Activated CD4-positive, alpha-beta T cell treated with anti-CD3 and anti-CD28 coated beads, Interleukin-2, amount 10 ng/mL, durations not matched to agents 7 days and 5 days (primary cell): ENCODE measurements at places on chromosomes 7 and 10. TPM values are rescaled to one million over a fixed set of nuclear protein-coding genes. Genes with fewer than 3 reads are reported as not detected.

DNA sequence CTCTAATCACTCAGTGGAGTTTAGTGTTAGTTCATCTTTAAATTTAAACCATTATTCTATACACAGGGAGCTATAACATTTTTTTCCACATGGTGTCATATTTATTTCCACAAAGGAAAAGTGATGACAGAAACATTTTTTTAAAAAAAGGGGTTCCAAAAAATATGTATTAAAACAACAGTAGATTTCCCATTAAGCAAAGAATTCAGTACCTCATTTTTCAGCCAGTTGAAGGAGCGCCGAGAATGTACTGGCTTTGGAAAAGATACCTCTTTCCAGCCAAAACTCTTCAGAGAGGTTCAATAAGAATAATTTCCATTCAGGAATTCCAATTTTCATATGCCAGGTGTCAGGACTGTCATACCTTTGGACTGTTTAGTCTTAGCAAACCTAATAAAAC, 250.5 kb upstream of the MEOX2 start:
- DNase-seq: no peak

Gene HPS1
- 95.5 TPM for total RNA-seq

Gene PLAU
- total RNA-seq: 0.96 TPM

DNA sequence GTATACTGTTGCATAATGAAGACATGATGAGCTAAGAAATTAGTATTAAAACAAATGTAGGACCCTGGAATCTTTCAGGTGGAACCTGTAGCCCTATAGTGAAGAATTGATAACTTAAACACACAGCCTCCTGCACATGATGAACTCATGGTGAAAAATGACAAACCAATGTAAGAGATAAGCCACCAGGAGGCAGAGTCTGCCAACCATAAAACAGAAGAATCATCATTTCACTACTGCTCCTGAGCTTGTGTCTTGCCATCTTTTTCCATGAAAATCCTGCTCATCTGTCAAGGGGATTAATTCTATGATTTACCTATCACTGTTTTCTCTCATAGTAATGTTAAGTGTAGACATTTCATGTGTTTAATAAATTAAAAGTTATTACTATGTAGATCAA, 363.9 kb downstream of the MALRD1 start:
- DNase-seq: no peak

- no peak for DNase-seq
These were observed 8.3 kb upstream of the ABCB5 start for GRCh38 chr7:20607216-20607615.

GRCh38 chr7:78649976-78650375, 803.5 kb downstream of the MAGI2 start:
- no peak for DNase-seq

DNA sequence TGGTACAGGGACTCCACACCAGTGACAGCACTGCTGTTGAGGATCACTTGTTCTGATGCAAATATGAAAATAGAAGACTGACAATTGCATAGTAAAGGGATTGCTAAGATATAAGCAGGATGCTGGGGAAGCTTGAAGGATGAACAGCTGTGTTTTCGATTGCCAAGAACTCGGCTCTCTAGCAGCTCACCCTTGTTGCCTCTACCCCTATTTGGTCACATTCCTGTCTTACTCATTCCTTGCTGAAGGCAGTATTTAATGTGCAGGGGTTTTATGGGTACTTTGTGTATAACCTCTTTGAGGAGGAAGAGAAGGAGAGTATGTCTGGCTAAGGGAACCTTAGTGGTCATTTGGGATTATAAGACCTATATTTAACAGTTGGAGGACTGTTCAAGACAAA, 218.8 kb downstream of the AUTS2 start:
- no peak for DNase-seq

GRCh38 chr7:42432644-42433043, 195.6 kb upstream of the GLI3 start:
- DNase-seq: no peak

- no peak for DNase-seq
These were observed 107.6 kb downstream of the DIP2C start for GRCh38 chr10:581776-582330.

Gene CPA5
- not detected for total RNA-seq

- peak; percentile 20 for DNase-seq
These were observed 539 bp upstream of the MKLN1 start for GRCh38 chr7:131327049-131327625.

DNA sequence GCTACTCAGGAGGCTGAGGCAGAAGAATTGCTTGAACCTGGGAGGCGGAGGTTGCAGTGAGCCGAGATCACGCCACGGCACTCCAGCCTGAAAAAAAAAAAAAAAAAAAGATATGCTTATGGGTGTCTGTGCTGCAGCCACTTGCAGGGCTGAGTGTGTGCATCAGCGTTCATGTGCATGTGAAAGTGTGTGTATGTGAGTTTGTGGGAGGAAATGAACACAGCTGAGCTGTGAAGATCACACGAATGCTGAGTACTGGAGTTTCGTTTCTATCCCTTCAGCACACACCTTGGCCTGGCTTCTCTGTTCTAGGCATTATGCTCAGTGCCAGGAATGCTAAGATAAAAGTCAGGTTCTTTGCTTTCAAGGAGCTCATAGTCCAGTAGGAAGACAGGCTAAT, 12.0 kb upstream of the SVOPL start:
- peak; percentile 39 for DNase-seq

- no peak for DNase-seq
These were observed 7.5 kb downstream of the GRID1 start for GRCh38 chr10:86359111-86359510.

DNA sequence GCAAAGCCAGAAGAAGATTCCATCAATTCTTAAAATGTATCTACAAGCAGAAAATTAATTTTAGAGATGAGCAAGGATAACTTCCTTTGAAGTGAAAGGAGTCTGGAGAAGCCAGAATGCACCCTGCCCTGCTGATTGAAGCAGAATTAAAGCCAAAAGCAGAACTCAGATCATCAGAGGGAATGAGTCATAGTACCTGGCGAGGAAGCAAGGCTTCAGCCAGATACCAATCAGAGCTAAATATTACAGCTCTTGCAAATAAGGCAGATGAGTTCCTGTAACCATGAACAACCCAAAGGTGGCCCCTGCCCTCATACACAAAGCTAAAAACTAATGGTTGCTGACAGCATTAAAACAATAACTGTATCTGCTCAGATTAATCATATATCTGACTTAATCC, 10.4 kb downstream of the HTR7 start:
- no peak for DNase-seq

Gene TMEM120A
- total RNA-seq: 17.3 TPM

Gene NPTX2
- not detected for total RNA-seq

- DNase-seq: no peak
These were observed 504.4 kb downstream of the TCERG1L start for GRCh38 chr10:130807096-130807495.

DNA sequence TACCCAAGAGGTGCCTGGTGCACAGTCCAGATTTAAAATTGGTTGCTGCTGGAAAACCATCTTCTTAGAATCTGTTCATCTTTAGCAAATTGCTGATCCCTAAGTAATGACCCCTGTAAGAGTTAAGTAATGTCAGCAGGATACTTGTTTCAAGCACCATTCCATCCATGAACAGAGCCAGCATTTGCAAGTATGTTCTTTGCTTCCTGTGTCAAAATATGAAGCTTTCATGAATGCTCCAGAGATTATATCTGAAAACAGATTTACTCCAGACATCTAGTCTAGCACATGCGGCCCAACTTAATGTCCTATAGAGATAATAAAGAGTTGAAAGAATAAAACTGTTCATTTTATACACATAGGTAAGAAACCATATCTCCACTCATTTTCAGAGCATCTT, 98.7 kb upstream of the ZNF438 start:
- DNase-seq: no peak
